Posterior vena cava (tissue), 2 donors: ENCODE measurements at places on chromosomes 4 and X.

- DNase-seq = no peak
These were observed 416.4 kb downstream of the CCSER1 start for GRCh38 chr4:90543419-90544170.

GRCh38 chr4:99100876-99101275, 12.3 kb upstream of the ADH5 start:
- DNase-seq = no peak

DNA sequence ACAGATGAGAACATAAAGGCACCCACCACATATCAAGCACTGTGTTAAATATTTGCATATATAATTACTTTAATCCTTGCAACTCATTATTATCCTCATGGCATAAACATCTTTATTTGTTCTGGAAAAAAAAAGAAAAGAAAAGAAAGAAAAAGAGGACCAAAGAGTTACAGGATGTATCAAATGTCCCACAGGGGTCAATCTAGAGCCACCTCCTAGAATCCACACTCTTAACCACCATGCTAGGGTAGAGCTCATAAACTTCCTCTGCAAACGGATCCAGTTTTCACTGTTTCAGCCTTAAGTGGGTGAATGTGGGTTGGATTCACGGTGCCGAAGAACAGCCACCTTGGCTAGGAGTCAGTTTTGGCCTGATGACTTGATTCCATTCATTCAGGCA, 171.1 kb upstream of the PPARGC1A start:
- DNase-seq = no peak

DNA sequence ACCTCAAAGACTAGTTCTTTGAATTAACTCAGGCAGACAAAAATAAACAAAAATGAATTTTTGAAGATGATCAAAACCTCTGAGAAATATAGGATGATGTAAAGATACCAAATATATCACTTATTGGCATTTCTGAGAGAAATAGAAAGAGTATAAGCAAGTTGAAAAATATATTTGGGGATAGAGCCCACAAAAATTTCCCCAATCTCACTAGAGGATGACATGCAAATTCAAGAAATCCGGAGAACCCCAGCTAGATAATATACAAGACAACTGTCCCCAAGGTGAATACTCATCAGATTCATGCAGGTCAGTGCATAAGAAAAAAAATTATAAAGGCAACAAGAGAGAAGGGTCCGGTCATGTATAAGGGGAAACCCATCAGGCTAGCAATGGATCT, 129.1 kb downstream of the CXXC4 start:
- DNase-seq = no peak

GRCh38 chr4:39263895-39264294, 81.6 kb downstream of the WDR19 start:
- no peak for DNase-seq

GRCh38 chrX:68922013-68922412, 93.2 kb downstream of the EFNB1 start:
- DNase-seq = no peak

GRCh38 chrX:118807151-118808017, 16.2 kb upstream of the ZCCHC12 start:
- no peak for DNase-seq

DNA sequence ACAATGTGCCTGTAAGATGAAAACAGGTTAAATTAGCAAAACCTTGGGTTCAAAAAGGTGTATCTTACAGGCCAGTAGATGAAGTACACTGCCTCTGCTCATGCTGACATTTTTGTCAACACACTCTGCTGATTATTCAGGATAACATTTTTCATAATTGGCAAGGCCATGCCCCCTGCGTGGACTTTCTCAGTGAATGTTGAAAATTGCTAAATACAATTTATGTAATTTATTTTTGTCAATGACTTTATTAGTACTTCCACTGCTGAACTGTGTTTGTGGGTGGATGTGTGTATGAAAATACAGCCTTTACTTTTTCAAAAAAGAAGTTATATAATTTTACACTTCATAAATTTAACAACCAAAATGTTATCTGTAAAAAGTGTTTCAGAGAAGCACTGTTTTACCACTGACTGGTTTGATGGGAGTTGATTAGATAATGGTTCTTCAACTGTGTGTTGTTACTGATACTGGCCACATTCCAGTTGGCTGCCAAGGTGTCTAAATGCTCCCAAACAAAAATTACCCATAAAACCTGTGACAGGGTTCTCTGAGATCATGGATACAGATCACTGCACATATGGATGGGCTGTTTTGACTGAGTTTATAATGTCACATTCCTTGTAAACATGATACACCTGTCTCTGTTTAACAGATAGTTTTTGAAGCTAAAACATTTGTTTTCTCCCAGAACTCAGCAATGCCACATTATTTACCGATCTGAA, 151.9 kb upstream of the SLC7A11 start:
- no peak for DNase-seq

- no peak for DNase-seq
These were observed 36.7 kb upstream of the PLK4 start for GRCh38 chr4:127843704-127844600.

DNA sequence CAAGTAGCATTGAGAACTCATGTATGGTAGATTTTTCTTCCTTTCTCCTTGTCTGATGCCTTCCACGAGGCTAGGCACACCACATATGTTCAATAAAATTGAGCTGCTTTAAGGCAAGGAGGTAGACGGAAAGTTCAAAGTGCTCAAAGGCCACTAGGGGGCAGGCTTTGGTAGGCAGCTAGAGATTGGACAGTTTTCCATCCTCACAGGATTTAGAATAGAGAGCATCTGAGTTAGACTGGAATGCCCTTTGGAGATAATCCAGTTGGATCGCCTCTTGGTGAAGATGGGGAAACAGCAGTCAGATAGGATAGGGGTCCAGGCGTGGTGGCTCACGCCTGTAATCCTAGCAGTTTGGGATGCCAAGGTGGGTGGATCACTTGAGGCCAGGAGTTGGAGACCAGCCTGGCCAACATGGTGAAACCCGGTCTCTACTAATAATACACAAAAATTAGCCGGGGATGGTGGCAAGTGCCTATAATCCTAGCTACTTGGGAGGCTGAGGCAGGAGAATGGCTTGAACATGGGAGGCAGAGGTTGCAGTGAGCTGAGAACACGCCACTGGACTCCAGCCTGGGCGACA, 30.4 kb downstream of the ELF4 start:
- no peak for DNase-seq

- DNase-seq = no peak
These were observed 33.3 kb upstream of the GPC4 start for GRCh38 chrX:133448512-133449076.

- no peak for DNase-seq
These were observed 8.0 kb downstream of the RADX start for GRCh38 chrX:106619797-106620196.

DNA sequence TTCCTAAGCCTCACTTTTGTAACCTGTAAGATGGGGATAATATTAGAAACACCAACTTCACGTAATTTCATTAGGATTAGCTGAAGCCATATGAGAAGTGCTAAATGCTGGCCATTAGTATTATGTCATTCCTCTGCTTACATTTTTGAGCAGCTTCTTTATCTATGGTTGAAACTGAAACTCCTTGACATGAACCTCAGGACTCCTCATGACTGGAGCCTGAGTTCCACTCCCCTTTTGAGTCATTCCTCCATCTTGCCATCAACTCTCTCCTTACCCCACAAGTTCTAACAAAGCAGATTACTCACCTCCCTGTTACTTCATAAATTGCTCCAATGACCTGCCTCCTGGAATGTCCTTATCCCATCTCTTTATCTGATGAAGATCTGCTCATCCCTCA, 123.2 kb upstream of the KCNIP4 start:
- DNase-seq = no peak

GRCh38 chrX:13893826-13894225, 76.9 kb upstream of the GPM6B start:
- no peak for DNase-seq

DNA sequence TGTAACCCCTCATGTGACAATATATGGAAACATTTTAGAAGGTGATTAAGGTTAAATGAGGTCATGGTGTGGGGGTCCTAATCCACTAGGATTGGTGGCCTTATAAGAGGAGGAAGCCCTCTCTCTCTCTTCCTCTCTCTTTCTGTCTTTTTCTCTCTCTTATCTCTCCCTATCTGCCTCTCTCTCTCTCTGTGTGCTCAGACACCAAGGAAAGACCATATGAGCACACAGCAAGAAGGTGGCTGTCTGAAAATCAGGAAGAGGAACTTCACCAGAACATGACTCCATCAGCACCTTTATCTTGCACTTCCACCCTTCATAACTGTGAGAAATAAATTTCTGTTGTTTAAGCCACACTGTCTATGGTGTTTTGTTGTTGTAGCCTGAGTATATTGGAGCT, 1472.2 kb downstream of the PCDH7 start:
- DNase-seq = no peak

DNA sequence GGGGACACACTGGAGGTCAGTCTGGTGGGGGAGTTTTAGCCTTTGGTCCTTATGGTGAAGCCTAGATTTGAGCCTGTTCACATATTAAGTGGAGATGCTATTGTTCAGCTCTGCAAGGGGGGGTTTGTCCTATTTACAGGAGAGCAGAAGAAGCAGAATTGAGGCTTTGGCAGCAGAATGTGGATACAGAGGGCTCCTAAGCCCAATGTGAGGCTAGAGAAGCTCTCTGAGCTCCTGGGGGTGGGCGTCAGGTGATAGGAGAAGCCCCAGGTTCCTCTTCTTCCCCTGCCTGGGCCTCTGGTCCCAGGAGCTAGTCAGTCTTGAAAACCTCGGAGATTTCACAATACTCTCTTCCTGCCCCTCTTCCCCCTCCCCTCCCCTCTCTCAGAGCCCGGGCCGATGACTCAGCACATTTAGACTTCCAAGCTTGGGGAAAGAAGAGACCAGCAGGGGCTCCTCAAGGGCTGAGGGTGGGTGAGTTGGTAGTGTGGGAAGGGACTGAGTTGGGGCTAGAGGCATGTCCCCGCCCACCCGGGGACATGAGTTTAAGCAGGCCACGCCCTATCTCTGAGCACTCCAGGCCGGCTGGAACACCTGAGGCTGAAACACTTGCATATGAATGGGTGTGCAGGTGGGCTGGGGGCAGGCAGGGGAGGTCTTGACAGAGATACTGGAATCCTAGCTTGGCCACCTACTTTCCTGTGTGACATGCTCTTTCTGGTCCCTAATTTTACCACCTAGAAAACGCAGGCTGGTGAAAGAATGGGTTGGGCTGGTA, 3.4 kb downstream of the TFE3 start:
- DNase-seq = peak; percentile 87

DNA sequence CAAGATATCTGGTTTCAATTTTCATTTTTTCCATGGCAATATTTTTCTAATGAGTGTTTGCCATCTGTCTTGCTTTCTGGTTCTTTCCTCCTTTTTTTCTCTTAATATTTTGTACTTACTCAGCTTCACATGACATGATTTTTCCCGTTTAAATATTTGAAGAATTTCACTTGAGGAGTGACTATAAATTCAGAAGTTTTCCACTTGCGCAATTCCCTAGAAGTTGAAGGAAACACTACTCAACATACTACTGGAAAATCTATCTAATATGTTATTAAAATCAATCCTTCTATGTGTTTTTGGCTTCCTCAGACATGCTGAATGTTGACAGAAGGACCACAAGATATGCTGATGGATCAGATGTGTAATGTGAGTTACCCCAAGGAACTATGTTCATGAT, 36.8 kb upstream of the BANK1 start:
- DNase-seq = no peak

- DNase-seq = no peak
These were observed 92.5 kb downstream of the ANK2 start for GRCh38 chr4:113141901-113142346.

GRCh38 chr4:24674279-24674678, 89.9 kb upstream of the DHX15 start:
- DNase-seq = no peak

GRCh38 chr4:24274381-24274941, 309.9 kb downstream of the DHX15 start:
- DNase-seq = no peak

DNA sequence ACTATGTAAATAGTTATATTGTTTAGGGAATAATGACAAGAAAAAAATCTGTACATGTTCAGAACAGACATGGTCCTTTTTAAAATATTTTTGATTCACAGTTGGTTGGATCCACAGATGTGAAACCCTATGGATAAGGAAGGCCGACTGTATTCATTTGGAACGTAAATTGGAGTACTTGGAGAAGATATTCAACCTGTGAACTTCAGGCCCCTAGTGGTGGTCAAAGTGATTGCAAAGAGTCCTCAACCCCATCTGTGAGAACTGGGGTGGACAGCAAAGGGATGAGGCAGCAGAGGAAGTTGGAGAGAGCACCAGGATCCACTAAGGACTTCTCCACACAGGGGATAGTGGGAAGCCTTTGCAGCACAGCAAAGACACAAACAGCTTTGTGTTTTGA, 6.2 kb upstream of the CXCL13 start:
- no peak for DNase-seq

DNA sequence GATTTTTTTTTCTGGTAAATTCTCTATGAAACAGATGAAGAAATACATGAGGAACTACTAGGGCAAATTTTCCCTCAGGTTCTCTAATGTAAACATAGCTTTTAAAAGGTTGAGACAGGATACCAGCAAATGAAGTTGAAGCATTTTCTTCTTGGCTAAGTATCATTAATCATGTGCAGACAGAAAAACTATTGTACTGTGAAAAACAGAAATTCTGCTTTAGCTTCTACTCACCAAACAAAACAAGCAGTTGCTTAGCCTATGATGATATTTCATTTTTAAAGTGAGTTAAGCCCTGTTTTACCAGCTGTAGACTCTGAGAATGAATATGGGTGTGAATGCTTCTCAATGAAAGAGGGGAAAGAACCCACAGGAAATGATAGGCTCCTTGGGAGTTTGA, 358.9 kb downstream of the TRAM1L1 start:
- no peak for DNase-seq

- no peak for DNase-seq
These were observed 1039.9 kb downstream of the GLUD2 start for GRCh38 chrX:122087341-122087740.

GRCh38 chrX:38225093-38225492, 4.4 kb upstream of the SRPX start:
- no peak for DNase-seq

DNA sequence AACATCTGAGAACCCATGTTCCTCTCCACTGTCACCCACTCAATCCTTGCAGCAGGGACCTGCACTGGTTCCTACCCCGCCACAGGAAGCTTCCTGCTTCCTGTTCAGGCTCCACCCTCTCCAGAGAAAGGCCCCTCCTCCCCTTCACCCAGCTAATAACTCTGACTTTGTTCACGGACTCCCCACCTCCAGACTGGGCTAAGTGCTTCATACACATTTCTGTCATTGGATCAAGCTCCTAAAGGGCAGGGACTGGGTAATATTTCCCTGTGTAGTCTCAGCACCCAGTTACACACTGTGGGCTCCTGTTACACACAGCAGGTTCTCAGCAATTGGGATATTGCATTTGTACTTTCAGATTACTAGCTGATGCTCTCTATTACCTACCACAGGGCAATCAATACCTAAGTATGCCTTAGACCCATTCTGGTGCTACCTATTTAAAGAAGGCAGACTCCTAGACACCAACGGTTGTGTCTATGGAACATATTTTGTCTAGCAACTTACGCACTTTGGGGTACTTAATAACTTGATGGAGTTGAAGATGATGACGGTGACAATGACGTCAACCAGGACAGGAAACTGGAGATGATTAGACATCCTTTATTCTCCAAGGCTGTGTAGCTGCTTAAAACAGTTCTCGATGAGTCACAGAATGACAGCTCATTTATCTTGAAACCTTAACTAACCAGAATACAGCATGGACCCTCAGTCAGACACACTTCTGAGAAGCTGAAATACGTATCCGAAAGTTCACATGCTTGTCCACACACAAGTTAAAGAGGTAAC, 58.1 kb downstream of the MAML3 start:
- no peak for DNase-seq

- no peak for DNase-seq
These were observed 14.9 kb downstream of the CCSER1 start for GRCh38 chr4:90142081-90142480.

GRCh38 chrX:21948897-21949578, 8.5 kb downstream of the SMS start:
- no peak for DNase-seq
